HFFc6 (cell line): ENCODE measurements at places on chromosomes 16 and 17.

GRCh38 chr16:67883872-67884261 is 818 bp upstream of the NRN1L start:
- DNase-seq, result no peak

DNA sequence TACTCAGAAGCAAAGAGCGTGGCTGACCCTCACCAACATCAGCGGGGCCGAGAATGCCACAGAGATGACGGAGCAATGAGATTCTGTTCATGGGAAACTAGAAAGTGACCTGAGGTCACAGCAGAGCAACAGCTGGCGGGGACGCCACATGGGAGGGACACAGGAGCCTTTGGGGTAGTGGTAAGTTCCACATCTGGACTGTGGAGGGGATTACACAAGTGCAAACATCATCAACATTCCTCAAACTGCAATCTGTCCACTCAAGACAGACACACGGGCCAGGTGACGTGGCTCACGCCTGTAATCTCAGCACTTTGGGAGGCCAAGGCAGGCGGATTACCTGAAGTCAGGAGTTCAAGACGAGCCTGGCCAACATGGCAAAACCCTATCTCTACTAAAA is 11.2 kb downstream of the HAGH start:
- no peak for DNase-seq

GRCh38 chr16:359067-359763 is 6.7 kb upstream of the AXIN1 start:
- DNase-seq, result no peak

- no peak for DNase-seq
Measured at GRCh38 chr17:60248618-60249289, 99.0 kb downstream of the CA4 start.

DNA sequence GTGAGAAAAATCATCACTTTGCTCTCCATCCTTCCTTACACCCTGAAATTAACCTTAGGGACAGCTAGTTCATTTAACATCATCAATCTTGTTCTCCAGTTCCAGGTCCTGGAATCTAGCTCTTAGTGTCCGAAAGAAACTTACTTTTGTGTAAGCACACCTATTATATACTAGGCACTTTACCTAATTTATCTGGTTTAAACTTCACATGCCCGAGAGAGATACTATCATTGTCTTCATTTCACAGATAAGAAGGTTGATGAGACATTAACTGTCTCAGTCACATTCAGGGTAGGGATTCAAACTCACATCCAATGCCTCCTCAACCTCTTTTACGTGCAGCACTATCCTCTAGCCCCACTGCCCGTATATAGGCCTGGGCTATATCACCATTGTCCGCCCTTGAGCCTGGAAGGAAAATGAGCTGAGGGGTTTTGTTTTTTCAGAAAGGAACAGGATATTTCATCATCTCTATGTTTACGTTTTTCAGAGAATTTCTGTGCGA is 501 bp upstream of the AP2B1 start:
- DNase-seq, result no peak

DNA sequence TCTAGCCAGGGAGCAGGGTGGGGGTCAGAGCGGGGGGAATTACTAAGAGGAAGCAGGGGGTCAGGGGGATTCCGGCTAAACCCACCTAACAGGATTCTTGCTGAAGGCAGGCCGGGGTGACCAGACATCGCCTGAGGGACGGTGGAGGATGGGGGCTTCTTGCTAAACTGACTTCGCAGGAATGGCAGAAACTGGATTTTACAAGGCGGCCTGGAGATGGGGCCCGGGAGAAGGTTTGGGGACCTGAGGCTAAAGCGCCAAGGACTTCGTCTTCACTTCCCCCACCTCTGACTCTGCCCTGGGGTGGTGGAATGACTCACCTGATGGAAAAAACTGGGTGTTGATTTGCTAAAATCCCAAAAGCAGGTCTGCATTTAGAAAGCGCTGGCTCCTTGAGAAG is 23.5 kb downstream of the LGALS3BP start:
- no peak for DNase-seq

DNA sequence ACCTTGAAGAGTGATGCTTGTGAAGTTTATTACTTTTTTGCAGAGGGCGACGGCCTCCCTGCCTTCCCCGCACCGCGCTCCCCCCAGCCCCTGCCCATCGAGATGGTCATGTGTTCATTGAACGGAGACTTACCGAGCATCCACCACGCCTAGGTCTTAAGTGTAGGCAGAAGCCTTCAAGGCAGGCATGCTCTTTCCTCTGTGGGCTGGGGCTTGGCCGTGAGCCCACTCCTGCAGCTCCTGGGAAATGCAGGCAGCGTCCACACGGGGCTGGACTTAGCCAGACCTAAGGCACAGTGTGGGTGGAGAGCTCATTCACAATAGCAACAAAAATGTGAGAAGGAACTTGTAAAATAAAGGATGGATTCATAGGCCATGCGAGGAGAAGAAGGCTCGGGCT is 19.2 kb downstream of the RNF213 start:
- DNase-seq, result no peak

DNA sequence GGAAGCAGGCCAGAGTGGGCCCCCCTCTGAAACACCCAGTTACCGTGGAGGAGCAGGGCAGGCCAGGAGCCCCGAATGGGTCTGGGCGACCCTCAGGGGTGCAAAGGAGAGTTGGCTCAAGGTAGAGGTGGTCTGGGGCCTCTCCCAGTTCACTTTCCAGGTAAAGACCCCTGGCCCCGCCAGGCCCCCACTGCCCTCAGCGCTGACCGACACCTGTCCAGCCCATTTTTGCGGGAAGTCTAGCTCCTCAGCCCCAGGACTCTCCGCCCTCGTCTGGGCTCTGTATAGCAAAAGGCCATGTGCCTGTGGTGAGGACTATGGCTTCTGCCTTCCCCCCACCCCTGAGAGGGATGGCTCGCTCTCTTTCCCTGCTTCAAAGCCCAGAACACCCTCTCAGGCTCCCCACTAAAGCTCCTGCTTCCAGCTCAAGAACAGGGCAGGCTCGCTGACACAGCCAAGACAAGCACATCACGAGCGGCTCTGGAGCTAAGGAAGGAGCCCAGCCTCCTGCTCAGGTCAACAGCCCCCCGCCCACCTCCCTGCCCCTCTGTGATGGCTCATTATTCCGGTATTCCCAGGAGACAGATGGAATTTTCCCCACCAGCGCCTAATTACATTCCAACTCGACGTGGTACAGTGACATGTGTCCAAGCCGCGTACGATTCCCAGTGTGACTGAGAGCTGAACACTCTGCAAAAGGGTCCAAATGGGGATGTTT is 59.4 kb downstream of the RTN4RL1 start:
- DNase-seq, result peak; percentile 4

DNA sequence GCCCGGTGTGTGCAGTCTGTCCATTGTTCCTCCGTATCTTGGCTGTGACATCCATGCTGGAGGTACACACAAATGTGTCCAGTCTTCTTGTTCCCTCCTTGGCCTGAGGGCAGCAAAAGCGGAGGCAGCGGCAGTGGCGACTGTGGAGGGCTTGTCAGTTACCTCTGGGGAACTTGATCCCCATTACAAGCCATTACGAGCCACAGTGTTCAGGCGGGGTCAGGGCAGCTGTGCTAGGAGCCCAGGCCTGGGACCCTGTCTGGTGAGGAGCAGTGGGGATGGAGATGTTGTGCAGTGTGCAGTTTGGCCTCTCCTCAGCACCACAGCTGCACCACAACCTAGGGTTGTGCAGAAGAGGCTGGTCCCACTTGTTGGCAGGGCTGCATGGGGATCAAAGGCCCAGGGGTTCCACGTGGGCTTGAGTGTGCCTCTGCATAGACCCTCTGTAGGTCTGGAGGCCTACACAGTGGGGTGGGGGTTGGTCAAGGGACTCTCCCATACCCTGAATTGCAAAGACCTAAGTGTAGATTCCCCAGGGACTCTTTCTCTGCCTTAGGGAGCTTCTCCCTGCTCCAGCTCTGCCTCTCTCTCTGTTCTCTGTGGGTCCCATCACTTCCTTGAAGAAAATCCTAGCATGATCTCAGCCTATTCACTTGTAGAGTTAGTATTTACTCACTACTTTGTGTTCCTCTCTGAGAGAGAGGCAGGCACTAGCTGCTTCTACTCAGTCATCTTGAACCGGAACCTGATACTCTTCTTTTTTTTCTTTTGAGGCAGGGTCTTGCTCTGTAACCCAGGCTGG is 58.8 kb downstream of the SLFN11 start:
- no peak for DNase-seq

DNA sequence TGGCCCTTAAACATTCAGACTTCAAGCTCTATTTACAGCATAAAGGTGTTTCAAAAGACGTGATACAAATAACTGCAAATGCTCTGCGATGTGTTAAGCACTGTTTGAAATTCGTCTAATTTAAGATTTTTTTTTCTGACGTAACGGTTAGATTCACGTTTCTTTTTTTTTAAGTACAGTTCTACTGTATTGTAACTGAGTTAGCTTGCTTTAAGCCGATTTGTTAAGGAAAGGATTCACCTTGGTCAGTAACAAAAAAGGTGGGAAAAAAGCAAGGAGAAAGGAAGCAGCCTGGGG is 681 bp upstream of the MAPT start:
- DNase-seq, result no peak

- peak; percentile 53 for DNase-seq
Measured at GRCh38 chr17:76868176-76868668, at the start of gene MGAT5B. Gene MGAT5B, plus strand, starts transcription at chr17:76868404. Its CDS starts 626 bp downstream, at chr17:76869030.

GRCh38 chr17:68981288-68981687 is 26.1 kb upstream of the ABCA8 start:
- no peak for DNase-seq

DNA sequence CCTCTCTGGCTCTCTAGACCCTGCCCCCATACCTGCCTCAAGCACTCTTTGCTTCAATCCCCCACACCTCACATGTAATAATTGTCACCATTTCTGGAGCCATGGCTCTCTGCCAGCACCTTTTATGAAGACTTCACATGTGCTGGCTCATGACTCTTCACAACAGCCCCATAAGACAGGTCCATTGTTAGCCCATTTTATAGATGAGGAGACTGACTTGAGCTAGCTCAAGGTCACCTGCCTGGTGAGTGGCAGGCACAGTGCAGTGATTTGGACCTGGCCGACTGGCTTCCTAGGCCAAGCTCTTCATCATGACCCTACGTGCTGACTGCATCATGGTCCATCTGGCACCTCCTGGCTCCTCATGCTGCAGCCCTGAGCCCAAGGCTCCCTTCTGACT is 25.0 kb downstream of the FAM20A start:
- DNase-seq, result no peak

GRCh38 chr16:54409982-54410381 is 123.4 kb upstream of the IRX3 start:
- no peak for DNase-seq

DNA sequence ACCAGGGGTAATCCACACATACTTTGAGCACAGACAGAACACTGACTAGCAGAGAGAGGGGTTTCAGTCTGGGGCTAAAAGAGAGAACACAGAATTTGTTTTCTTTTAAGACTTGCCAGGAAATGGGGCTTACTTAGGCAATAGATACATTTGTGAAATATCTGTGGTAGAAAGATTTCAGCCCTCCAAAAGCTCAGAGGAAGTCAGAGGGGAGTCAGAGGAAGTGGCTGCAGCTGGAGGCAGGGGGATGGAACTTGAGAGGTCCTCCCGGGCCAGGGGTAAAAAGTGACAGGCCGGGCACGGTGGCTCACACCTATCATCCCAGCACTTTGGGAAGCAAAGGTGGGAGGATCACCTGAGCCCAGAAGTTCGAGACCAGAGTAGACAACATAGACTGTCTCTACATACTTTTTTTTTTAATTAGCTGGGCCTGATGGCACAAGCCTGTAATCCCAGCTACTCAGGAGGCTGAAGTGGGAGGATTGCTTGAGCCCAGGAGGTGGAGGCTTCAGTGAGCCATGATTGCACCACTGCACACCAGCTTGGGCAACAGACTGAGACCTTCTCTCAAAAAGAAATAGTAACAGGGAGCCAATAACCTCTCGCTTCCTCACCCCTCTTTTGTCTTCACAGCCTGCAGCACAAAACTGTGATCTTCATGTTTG is 49.9 kb downstream of the NLRC5 start:
- DNase-seq, result peak; percentile 18

DNA sequence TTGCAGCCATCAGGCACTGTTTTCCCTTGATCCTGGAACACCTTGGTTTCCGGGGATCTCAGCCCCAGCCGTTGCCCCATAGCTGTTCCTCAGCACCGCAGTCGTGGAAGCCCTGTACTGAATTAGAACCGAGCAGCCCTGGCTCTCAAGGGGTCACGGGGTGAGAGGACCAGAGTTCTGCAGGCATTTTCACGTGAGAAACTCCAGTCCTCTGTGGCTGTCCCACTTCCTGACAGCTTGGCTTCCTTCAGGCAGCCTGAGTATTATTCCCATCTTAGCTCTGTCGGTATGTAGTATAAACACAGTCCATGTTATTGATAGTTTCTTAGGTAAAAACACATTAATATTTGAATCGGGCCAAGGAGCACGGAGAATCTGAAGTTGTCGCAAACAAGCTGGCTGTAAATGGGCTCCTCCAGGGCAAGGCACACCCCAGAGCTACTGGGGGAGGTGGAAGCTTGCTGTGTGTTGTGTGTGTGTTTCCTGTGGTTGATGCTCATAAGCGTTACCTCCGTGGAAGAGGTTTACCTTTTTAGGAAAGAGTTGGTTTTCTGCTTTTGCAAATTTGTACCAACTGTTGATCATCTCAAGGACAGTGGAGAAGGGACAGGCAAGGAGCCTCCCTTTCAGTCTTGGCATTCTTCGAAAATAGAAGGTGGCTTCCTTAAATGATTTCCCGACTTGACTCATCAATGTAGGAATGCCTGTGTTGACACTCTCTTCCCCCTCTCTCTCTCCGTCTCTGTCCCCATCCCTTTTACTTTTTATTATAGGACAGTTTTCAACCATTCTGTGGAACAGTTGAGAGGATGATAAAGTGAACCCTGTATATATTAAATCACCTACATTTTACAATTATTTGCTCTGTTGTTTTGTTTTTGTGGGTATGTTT is 208.9 kb upstream of the CHMP6 start:
- DNase-seq, result no peak

DNA sequence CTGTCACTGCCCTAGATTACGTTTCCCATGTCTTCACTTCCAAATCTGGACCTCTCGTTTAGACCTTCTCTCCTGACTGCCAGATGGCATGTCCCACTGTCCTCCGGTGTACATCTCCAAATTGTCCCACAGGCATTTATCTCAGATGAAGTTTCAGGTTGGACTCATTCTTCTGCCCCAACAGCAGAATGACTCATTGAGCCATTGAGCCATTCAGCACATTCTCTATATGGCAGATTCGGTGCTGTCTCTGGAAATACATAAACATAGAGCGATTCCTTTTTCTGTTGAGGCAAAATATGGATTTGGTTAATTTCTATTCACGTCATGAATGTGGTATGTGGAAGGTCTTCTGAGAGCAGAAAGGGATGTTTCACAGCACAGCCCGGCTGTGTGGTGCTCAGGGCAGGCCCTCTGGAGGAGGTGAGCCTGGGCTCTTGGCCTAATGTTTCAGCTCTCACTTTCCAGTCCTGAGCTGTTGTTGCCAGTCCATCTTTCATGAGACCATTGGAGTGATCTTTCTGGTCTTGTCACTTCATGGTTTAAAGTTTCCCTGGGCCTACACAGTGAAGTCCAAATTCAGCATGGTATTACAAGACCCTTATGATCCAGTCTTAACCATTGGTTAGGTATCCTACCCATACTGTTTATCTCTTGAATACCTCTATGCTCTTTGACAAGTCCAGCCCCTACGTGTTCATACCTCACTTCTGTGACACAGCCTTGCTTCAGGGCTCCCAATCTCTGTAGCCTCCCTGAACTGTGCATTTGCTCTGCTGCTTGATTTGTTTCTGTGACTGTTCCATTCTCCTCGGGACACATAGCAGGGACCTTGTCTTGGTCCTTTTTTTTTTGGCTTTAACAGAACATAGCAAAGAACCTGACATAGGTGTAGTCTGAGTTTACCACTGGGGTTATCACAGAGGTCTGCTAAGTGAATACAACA is 15.9 kb downstream of the HAPSTR1 start:
- peak; percentile 49 for DNase-seq
